ENCODE measurements at places on chromosomes 6 and 20.
A peak's percentile ranks its signal among the peaks of the same experiment; 100 is the strongest.

DNA sequence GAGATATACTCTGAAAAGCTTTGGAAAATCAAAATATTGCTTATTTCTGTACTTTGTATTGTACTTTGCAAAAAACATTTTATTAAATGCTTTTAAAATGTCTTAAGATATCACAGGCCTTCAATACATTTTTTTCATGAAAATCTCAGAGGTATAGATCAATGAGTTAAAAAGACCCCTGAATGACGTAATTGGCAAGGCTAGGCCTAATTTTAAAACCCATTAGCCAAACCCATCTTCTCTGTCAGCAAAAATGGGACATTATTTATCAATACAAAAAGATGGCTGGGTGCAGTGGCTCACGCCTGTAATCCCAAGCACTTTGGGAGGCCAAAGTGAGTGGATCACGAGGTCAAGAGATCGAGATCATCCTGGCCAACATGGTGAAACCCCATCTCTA lies 84.8 kb upstream of the PAK5 start:
- DNase-seq = no peak

- DNase-seq = peak; percentile 52
Measured at GRCh38 chr6:150229436-150230163, 86.8 kb downstream of the PPP1R14C start.

GRCh38 chr20:62243106-62243505 lies 4.8 kb downstream of the OSBPL2 start:
- DNase-seq = no peak

DNA sequence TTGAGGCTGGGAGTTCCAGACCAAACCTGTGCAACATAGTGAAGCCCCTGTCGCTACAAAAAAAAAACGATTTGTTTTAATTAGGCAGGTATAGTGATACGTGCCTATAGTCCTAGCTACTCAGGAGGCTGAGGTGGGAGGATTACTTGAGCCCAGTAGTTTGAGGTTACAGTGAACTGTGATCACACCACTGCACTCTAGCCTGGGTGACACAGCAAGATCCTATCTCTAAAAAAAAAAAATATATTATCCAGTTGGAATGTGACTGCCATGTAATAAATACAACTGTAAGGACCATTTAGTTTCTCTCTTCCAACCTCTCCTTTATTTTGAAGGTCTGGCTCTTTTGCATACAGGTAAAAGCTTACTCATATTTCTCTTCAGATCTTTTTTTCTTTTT lies 571.5 kb downstream of the UTRN start:
- no peak for DNase-seq

- no peak for DNase-seq
Measured at GRCh38 chr6:158332237-158332636, 20.0 kb downstream of the TULP4 start.

DNA sequence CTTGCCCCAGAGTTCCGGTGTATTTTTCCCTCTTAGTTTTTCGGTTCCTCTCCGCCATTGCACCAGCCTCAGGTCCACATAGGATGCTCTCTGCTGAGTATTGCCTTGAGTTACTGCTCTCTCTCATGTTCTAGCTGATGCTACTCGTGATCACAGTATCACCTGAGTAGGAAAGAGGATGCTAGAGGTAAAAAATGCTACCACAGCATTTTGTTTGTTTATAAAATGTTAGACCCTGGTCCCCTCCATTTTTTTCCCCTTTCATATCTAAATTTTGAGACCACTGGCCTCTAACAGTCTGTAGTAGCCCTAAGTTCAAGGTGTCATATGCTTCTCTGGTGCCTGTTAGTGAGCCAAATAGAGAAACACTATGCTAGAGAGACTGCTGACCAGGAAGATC lies 175.5 kb downstream of the OR2B2 start:
- no peak for DNase-seq

DNA sequence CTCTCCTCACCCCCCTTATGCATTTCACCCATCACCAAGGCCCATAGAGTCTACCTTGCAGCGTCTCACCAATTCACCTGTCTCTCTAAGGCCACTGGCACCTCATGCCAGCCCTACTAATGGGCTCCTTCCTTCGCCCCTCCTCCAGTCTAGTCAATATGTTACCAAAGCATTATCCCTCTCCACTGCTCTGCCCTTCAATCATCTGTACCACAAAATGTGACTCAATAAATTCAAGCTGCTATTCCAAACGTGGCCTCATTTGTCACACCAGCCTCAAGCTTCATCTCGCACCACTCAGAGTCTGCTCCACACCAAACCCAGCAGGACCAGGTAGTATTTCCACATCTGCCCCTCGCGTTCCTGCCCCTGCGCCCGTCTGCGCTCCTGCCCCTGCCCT lies 21.8 kb upstream of the RPS6KA2 start:
- DNase-seq = no peak

DNA sequence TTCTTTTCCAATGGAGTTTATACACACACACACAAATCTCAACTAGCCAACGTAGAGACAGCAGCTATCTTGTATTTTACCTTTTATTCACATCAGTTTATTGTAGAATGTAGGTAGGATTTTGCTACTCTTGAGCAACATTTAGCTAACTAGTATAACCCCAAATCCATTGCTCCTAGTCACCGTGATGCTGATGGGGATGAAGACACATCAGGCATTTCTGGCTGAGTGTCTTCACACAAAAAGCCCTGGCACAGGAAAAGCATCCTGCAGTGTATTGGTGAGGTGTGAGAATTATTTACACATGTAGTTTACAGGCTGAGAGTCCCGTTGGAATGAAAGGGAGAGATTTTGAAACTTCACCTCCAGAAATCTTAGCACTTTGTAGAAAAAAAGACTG lies 65.9 kb upstream of the FBXL4 start:
- no peak for DNase-seq

GRCh38 chr6:109420751-109421150 lies 19.7 kb downstream of the PPIL6 start:
- no peak for DNase-seq

- no peak for DNase-seq
Measured at GRCh38 chr6:44826025-44826676, 438.6 kb downstream of the CDC5L start.

DNA sequence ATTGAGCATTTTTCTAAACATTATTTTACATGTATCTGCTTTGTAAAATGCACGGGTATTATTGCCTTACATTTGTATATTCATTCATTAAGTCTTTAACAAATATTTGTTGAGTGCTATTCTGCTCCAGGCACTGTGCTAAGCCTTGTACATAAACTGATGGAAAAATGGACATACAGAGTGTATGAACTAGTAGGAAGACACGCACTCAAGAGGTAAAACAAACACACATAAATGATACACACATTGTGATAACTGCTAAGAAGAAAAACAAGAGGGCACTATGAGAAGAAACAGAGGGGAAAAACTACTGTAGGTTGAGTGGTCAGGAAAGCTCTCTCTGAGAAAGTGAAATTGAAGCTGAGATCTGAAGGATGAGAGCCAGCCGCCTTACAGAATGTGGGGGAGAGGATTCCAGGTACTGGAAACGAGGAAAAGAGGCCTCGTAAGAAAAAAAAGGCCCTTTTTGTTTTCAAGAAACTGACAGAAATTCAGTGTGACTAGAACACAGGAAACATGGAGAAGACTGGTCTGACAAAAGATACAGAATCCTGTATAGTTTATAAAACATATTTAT lies 117.5 kb downstream of the EYA4 start:
- DNase-seq = no peak

Data from inflammatory macrophage treated with lipopolysaccharide for 1 hour (primary cell).